Esophagus mucosa (tissue), 1 donor: ENCODE measurements at places on chromosomes 6 and 20.
A peak's percentile ranks its signal among the peaks of the same experiment; 100 is the strongest.

GRCh38 chr6:141463237-141463977 is 669.3 kb upstream of the GJE1 start:
- no peak for ATAC-seq

DNA sequence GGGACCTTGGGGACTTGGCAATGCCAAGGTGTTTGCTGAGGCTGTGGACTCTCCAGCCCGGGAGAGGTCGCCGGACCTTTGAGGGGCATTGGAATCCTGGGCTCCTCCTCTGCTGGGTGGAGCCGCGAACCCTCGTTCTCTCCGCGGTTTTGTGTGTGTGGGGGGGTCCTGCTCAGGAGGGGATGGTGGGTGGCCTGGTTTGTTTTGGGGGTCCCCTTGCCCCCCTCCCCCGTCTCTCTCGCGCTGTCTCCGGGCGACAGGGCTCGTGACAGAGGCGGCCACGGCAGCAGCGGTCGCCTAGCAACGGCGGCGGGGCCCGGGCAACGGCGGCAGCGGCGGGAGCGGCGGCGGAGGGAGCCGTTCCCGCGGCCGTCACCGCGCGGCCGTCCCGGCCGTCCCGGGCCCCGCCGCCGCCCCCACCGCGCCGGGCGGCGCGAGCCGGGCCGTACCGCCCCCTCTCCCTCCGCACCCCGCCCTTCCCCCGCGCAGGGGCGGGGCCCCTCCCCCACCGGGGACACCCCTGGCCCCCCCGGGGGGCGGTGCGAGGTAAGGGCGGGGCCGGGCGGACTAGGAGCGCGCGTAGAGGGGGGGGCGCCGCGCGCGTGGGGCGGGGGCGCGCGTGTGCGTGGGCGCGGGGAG is 7.8 kb downstream of the SYNGAP1 start:
- peak; percentile 2 for ATAC-seq

DNA sequence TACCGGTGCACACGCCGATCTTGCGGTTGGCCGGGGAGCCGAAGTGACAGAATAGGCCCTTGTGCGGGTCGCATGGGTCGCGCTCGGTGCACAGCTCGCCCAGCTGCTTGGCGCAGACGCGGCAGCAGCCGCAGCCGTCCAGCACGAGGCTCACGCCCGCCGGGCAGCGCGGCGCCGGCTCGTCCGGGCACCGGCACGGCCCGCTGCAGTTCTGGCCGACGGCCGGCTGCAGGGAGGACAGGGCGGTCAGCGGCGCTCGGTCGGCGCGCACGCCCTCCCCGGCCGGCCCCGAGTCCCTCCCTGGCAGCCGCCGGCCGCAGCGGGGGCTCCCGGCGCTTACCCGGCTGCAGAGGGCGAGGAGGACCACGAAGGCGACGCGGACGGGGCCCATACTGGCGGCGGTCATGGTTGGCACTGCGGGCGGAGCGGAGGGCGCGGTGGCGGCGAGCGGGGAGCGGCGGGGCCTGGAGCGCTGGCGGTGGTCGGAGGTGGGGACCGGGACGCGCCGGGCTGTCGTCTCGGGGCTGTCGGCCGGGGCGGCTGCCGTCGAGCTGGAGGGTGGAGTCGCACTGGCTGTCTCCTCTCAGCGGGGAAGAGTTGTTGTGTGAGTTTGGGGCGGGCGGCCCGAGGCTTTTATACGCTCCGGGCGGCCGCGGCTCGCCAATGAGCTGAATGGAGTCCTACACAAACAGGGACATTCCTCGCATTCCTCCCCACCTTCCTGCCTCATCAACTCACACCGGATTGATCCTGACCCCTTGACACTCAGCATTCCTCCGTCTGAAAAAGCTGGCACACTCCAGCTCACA is at the start of gene CCN2:
Gene CCN2, minus strand, starts transcription at position 606 of the 809 bp plus-strand sequence. Its CDS starts 200 bp downstream, at position 406.
- peak; percentile 70 for ATAC-seq

GRCh38 chr6:62465206-62465605 is 179.2 kb upstream of the KHDRBS2 start:
- ATAC-seq = no peak

DNA sequence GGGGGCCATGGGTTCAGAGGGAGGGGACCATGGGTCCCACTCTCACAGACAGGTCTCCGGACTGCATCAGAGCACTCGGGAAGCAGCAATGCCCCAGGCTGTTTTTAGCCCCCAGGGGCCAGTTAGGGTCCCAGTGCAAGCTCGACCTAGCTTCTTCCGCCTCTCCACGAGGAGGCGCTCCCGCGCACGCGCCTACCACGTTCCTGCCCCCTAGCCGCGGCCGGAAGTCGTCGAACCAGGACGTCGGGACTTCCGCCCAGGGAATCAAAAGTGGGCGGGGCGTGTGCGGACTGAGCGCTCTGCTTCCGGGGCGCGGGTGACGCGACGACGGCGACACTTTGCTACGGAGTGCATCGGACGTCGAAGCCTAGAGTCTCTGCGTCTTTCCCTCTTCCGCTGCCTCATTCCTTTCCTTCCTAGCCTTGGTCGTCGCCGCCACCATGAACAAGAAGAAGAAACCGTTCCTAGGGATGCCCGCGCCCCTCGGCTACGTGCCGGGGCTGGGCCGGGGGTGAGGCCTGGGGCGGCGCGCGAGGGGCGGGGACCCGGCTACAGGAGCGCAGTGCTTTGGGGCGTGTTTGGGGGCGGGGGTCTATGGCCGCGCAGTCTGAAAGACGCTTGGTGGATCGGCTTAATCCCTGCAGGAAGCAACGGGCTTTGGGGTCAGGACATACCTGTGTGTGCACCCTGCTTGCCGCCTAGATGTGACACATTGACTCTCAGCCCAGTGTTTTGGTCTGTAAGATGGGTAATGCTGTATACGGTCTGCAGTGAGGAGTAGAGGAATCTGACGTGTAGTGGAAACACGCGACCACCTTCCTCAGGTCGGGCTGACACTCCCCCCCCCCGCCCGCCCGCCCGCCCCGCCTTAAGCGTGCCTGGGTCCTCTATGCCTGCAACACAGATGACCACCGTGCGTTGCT is at the start of gene PRPF6:
Gene PRPF6, plus strand, starts transcription at position 327 of the 923 bp plus-strand sequence. Its CDS starts 114 bp downstream, at position 441.
- peak; percentile 83 for ATAC-seq

- peak; percentile 51 for ATAC-seq
Observed at GRCh38 chr6:4435981-4436445, 300.6 kb upstream of the ECI2 start.

GRCh38 chr6:46220352-46221221 is 49.8 kb upstream of the ENPP5 start:
- ATAC-seq = no peak

- ATAC-seq = peak; percentile 94
Observed at GRCh38 chr6:108589244-108589791, 28.6 kb downstream of the FOXO3 start.

DNA sequence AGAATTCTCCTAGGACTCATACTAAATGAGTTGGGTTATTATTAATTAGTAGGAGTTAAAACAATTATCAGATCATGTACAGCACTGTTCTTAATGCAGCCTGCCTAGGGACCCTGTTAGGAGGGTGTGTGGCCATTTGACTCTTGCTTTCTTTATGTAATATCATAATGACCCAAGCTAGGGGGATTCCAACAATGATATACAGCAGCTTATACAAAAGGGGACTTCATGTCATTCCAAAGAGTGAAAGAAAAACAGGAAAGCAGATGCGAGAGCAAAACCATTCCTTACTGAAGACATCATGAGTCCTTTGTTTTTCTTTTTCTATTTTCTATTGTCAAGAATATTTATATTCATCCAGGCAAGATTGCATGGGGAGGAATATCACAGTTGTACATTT is 455.2 kb downstream of the PLCB1 start:
- no peak for ATAC-seq

GRCh38 chr6:148523551-148523950 is 180.9 kb downstream of the SASH1 start:
- no peak for ATAC-seq

DNA sequence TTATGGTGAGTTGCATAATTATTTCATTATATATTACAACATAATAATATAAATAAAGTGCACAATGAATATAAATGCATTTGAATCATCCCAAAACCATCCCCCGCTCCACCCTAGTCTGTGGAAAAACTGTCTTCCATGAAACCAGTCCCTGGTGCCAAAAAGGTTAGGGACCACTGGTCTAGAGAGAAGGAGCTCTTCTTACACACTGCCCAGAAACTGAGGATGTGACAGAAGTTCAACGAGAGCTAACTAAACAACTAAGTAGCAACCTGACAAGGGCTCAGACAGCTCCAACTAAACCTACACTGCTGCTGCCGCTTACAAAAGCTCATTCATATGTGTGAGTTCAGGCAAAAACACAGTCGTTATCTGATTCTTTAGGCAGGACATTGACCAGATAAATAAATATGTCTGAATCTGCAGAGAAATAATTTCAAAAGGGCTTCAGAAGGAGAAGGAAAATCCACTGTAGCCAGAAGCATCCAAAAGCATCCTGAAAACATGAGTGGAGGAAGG is 125.9 kb downstream of the ATXN1 start:
- no peak for ATAC-seq

- ATAC-seq = no peak
Observed at GRCh38 chr6:108616973-108617372, 56.3 kb downstream of the FOXO3 start.

- no peak for ATAC-seq
Observed at GRCh38 chr6:1423578-1423977, 34.2 kb downstream of the FOXF2 start.

DNA sequence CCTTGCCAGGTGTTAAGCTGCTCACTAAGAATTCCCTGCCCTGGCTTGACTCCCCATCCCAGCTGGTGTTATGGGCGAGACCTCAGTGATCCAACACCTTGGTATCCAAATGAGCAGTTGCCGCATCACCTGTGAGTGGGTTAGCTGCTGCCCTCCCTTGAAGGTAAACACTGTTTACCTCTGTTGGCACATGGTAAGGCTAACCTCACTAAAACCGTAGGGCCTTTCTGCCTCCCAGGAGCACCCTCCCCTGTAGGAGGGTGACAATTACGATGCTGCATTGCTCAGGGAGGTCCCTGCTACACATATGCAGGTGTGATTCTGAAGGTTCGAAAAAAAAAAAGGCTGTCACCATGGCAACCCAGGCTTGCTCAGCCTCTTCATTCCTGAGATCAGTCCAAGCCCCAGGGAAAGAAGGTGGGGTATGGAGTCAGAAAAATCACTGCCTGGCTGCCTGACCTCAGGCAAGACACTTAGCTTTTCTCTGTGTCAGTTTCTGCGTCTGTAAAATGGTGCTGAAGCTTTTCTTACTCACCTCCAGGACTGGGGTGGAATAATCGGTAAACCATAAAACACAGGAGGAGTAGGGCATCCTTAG is 19.5 kb downstream of the PNPLA1 start:
- ATAC-seq = peak; percentile 32

DNA sequence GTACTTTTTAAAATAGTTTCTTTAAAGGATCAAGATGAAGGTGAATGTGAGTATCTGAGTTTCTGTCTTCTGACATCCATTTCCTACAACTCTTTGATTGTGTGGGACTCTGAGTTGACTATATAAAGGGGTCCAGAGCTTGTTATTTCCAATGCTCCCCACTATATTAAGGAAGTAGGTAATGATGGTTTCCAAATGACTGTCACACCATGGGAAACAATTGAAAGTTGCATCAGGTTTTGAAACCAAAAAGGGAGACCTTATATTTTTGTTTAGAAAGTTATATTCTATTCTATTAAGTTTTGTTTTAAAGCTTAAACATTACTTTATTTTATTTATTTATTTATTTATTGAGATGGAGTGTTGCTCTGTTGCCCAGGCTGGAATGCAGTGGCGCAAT is 11.2 kb downstream of the CASS4 start:
- ATAC-seq = no peak

DNA sequence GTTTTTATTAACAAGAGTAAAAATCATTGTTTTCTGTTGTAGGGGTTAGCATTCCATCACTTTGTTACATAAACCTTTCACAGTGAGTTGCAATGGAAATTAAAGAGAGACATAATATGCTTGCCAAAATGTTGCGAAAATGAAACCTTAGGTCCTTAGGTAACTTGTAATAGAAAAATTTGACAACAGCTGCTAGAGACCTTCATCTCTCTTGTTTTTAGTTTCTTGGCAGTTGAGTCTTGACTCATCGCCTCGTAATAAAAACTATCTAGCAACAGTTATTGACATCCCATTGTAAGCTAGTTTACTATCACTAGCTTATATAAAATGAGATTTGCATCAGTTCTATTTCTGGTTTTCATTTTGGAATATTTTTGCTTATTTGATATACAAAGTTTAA is 179.0 kb upstream of the MMS22L start:
- ATAC-seq = no peak

- ATAC-seq = no peak
Observed at GRCh38 chr6:92623431-92623830, 795.9 kb downstream of the EPHA7 start.

DNA sequence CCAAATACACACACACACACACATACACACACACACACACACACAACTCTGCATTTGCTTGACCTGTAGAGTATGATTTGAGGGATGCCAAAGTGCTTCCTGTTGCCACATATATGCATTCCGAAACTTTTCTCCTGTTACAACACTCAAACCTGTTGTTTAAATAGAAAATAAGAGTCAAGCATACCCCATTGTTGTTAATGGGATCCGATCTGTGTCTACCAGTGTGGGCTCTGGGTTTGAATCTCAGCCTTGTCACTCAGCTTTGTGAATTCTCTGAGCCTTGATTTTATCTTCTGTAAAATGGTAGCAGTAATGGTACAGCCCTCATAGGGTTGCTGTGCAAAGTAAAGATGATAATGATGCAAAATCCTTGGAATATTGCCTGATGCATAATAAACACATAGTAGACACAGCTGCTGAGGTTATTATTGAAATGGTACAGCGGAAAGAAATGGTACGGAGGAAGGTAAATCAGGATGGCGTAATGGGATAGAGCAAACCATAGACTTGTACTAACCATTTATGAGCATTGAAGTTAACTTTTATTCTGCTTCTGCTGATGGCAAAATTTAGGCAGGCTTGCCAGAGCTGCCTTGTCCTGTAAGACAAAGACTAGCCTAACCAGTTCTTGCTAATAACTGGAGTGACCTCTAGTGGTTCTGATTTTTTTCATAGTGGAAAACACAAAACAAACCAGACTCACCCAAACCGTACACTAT is 113.5 kb upstream of the PHACTR1 start:
- ATAC-seq = peak; percentile 65

GRCh38 chr6:110541701-110542309 is 65.4 kb upstream of the SLC22A16 start:
- ATAC-seq = no peak

DNA sequence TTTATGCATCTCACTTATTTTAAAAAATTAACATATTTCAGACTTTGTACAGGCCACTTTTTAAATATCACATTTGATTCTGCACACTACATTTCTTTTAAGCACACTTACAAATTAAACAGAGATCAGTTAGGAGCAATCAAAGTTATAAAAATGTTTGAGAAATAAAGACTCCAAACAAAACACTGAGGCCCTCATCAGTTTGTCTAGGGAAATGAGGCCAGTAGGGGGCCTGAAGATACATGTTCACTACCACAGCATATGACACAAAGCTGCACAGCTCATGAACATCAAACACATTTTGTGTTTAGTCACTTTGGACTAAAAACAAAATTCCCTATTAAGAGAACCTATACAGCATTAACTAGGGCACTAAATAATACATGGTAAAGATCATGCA is 180.5 kb downstream of the PDE7B start:
- ATAC-seq = peak; percentile 31

DNA sequence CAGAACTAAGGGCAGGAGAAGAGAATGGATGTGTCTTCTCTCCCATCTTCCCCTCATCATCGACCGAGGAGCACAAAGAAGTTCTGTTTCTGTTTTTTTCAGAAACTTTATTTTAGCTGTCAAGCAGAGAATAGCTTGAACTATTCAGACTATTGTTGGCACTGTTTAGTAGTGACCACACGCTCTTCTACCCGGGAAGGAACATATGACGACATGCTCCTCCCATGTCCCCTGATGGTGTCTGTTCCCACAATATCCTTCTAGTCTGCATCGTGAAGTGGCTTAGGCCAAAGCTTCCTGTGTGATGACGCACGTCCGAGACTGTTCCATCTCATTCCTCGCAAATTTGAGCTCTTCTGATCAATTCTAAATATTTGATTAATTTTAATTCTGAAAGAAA is 27.2 kb upstream of the KIF25 start:
- ATAC-seq = no peak
